Prostate gland (tissue), 2 donors: ENCODE measurements at places on chromosomes 7 and 10. TPM values are rescaled to one million over a fixed set of nuclear protein-coding genes. Genes with fewer than 3 reads are reported as not detected.

GRCh38 chr7:101173752-101174244 lies 6.3 kb downstream of the NAT16 start:
- peaks cover 43% of the 10 kb centered on the region for H3K27me3 ChIP-seq
- H3K4me3 ChIP-seq, result no peak overlapping the region
- no peaks in the 10 kb centered on the region for H3K36me3 ChIP-seq
- no peak overlapping the region for H3K27ac ChIP-seq
- no peak for DNase-seq
- peaks cover 5% of the 10 kb centered on the region for H3K4me1 ChIP-seq

Gene DPCD
- total RNA-seq, result 66.1 TPM

Gene AP5Z1
- 30.9 TPM for total RNA-seq

Gene SPDYE6
- not detected for total RNA-seq

Gene SHTN1
- total RNA-seq, result 45.8 TPM

GRCh38 chr7:28688651-28689050 lies 269.5 kb downstream of the TRIL start:
- no peaks in the 10 kb centered on the region for H3K4me1 ChIP-seq
- H3K27me3 ChIP-seq, result no peaks in the 10 kb centered on the region
- H3K4me3 ChIP-seq, result no peak overlapping the region
- no peaks in the 10 kb centered on the region for H3K36me3 ChIP-seq
- H3K27ac ChIP-seq, result no peak overlapping the region

DNA sequence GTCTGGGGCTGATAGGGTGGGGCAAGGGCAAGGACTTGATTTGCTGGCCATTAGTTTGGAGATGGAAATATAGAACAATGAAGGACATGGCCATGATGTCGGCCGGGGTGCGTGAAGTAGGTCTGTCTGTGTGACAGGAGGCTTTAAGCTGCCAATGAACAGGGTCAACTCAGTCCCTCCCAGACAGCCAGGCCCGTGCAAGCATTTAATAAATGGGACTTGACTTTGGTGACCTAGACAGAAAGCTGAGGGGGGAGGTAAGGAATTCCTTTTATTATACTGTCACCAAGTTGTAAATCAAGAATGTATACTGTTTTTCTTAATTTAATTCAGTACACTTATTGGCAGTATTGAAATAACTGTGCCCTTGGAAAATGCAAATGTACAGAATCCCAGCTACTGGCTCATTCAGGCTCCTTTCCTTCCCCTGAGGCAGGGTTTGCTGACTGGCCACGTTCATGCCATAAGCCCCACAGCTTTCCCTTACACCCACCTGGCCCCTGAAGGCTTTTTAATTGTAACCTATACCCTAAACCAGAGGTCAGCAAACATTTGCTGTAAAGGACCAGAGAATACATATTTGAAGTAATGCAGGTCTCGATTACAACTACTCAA lies 87.2 kb downstream of the WIPF3 start:
- H3K36me3 ChIP-seq, result no peaks in the 10 kb centered on the region
- no peak overlapping the region for H3K4me3 ChIP-seq
- DNase-seq, result no peak
- no peaks in the 10 kb centered on the region for H3K27me3 ChIP-seq
- no peaks in the 10 kb centered on the region for H3K4me1 ChIP-seq
- H3K27ac ChIP-seq, result no peak overlapping the region

Gene FANK1
- 2.6 TPM for total RNA-seq

Gene SLC16A12
- total RNA-seq, result 4.4 TPM

DNA sequence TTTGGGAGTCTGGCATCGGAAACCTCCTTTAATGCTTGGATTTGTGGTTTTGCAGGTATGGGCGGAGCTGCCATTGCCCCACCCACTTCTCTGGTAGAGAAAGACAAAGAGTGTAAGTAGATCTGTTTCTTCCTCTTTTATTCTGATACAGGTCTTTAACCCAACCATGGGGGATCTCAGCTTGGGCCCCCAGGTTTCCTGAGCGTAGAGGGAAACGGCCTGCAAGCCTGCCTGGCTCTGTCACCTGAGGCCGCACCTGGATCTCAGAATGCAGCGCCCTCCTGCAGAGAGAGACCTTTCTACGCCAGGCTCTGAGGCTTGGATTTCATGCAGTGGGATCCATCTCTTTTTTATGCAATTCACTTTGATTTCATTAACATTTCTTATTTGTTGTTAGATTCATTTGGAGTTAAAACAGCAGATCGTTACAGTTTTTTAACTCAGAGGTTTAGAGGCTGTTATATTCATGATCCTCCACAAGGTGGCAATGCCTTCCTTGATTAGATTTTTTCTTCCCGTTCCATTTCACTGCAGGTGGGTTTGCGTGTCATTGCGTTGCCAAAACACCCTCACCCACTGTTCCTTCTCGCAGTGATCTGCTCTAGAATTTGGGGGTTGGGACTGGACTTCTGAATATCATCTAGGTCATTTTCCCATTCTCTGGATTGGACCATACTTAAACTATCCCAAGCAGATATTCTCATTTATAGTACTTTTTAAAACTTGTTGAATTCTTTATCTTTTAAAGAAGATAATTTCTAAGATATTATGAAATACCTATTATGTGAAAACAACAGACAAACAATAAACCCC lies 20.0 kb downstream of the RBM17 start:
- no peaks in the 10 kb centered on the region for H3K36me3 ChIP-seq
- peak overlapping the region; percentile 50 for H3K27ac ChIP-seq
- no peaks in the 10 kb centered on the region for H3K27me3 ChIP-seq
- no peaks in the 10 kb centered on the region for H3K4me1 ChIP-seq
- H3K4me3 ChIP-seq, result no peak overlapping the region

Gene ANK3
- total RNA-seq, result 46.0 TPM

DNA sequence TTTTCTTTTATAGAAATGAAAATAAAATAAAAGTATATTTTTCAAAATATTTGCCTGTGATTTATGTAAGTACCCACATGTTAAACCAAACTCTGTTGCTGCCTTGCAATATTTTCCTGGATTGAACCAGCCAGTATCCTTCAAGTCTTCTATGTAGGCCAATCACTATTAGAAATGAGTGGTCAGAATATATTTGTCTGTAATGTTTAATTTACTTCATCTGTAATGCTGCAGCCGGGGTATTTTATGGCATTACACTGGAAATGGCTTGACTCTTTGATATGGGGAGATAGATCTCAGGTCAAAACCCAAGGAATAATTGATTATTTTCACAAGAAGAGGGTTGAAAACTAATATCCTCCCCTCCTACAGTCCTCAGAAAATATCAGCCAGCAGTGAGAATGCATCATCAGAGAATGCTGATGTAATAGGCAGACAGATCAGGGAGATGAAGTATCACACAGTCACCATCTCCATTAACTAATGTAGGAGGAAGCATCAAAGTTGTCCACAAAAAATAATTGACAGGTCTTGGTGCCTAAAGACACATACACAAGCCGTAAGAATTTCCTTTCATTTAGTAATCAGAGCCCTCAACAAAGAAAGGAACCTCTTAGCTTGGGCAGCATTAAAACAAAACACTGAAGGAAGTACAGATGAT lies 82.5 kb downstream of the VWDE start:
- no peaks in the 10 kb centered on the region for H3K27me3 ChIP-seq
- no peaks in the 10 kb centered on the region for H3K4me1 ChIP-seq
- H3K36me3 ChIP-seq, result no peaks in the 10 kb centered on the region
- no peak for DNase-seq

GRCh38 chr7:117088623-117089194 lies 135.4 kb downstream of the ST7 start:
- H3K27me3 ChIP-seq, result no peaks in the 10 kb centered on the region
- no peaks in the 10 kb centered on the region for H3K4me1 ChIP-seq
- H3K36me3 ChIP-seq, result no peaks in the 10 kb centered on the region

- DNase-seq, result no peak
- H3K27me3 ChIP-seq, result no peaks in the 10 kb centered on the region
- no peak overlapping the region for H3K4me3 ChIP-seq
- no peak overlapping the region for H3K27ac ChIP-seq
- no peaks in the 10 kb centered on the region for H3K36me3 ChIP-seq
Observed at GRCh38 chr7:156785998-156786543, 106.9 kb downstream of the LMBR1 start.

GRCh38 chr7:151115121-151115835 lies 29.0 kb downstream of the AGAP3 start:
- H3K36me3 ChIP-seq, result peaks cover 5% of the 10 kb centered on the region
- peak overlapping the region; percentile 30 for H3K4me3 ChIP-seq
- peak overlapping the region; percentile 70 for H3K27ac ChIP-seq
- H3K27me3 ChIP-seq, result no peaks in the 10 kb centered on the region
- no peak for DNase-seq

DNA sequence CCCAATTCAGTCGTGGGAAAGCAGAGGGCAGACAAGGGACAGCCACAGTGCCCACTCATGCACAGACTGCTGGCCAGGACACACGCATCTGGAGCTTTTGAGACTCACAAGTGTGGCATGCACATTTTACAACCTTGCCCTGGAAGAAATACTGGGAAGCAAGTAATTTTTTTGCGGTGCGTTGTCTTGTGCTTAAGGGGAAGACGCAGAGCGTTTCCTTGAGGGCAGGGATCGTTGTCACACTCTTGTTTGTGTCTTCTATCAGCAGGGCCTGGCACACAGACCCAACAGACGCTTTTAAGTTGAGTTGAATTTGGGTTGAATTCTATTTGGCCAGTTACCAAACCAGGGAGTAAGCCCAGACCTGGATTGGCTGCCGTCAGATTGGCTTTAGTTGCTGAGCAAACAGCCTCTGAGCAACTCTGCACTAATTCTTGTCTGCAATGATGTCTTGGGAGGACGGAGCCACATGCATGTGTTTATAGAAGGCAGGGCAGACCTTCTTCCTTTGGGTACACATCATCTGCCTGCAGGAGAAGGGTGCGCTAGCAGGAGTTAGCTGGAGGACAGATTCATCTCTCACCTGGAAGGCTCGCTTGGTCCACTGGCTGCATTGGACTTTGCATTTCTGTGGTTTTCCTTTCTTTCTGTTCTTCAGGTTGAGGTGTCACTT lies 38.4 kb downstream of the IL2RA start:
- DNase-seq, result peak; percentile 31
- H3K27ac ChIP-seq, result no peak overlapping the region
- H3K36me3 ChIP-seq, result no peaks in the 10 kb centered on the region
- no peaks in the 10 kb centered on the region for H3K27me3 ChIP-seq
- no peak overlapping the region for H3K4me3 ChIP-seq
- peaks cover 5% of the 10 kb centered on the region for H3K4me1 ChIP-seq

DNA sequence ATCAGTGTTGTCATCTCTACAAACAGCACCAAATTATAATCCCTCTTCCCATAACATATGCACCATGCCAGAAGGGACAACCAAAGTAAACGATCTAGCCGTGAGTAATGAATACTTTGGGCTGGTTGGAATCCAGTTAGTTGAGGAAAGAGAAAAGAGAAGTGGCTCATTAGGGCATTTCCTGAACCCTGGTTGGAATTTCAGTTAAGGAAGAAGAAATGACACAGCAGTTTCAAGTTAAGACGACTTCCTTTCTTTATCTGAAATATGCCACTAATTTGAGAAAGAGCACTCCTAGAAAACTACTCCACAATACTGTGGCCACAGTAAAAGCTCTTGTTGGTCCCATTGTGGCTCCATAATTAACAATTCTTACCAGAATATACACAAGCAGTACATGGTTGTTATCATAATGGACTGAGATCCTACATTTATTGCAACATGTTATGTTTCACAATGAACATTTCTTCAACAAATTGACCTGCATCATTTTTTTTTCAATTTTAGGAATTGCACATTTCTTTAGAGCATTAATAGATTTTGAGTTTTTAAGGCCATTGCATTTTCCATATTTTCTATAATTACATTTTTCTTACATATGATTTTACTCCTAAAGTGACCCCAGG lies at the start of gene TFEC:
Gene TFEC, minus strand, starts transcription at position 113 of the 626 bp plus-strand sequence. CDS start 46,322 bp downstream, outside the sequence.
- no peaks in the 10 kb centered on the region for H3K27me3 ChIP-seq
- H3K4me3 ChIP-seq, result no peak within 1 kb of the TSS
- DNase-seq, result no peak

Gene GNAT3
- not detected for total RNA-seq

- no peak for DNase-seq
- no peaks in the 10 kb centered on the region for H3K27me3 ChIP-seq
- H3K4me1 ChIP-seq, result no peaks in the 10 kb centered on the region
- no peak overlapping the region for H3K27ac ChIP-seq
- H3K4me3 ChIP-seq, result no peak overlapping the region
- no peaks in the 10 kb centered on the region for H3K36me3 ChIP-seq
Observed at GRCh38 chr10:14382022-14382421, 51.3 kb upstream of the FRMD4A start.
